Endothelial cell (in vitro differentiated cells): ENCODE measurements at places on chromosomes 6 and 20.

GRCh38 chr6:148807784-148808183 lies 61.0 kb downstream of the UST start:
- no peak overlapping the region for H3K27ac ChIP-seq
- DNase-seq = no peak
- H3K4me1 ChIP-seq = peaks cover 8% of the 10 kb centered on the region
- H3K36me3 ChIP-seq = no peaks in the 10 kb centered on the region

- peak overlapping the region; percentile 74 for H3K27ac ChIP-seq
- H3K27me3 ChIP-seq = peaks cover 7% of the 10 kb centered on the region
- peaks cover 9% of the 10 kb centered on the region for H3K36me3 ChIP-seq
- peaks cover 15% of the 10 kb centered on the region for H3K4me1 ChIP-seq
- DNase-seq = no peak
Observed at GRCh38 chr20:3177746-3178485, 4.6 kb upstream of the LZTS3 start.

GRCh38 chr6:157203312-157203744 lies 120.0 kb downstream of the TMEM242 start:
- no peak for DNase-seq
- no peak overlapping the region for H3K27ac ChIP-seq
- no peak overlapping the region for H3K4me3 ChIP-seq

DNA sequence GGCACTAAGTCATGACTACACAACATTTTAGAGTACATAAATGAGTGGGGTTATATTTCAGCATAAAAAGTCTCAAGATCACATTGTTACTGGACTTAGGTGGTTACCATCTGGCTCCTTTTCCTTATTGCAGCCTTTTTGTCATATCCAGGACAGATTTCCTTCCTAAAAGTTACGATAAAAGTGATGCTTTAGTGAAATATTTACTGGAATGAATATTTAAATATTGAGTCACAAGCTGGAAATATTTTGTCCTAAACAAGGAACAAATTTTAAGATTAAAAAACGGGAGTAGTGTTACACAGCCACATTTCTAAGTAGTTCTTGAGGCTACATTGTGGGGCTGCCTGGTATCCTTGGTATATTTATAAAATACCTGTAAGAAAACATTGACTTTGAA lies 52.2 kb downstream of the CDC40 start:
- no peaks in the 10 kb centered on the region for H3K27me3 ChIP-seq
- no peak overlapping the region for H3K27ac ChIP-seq
- H3K4me3 ChIP-seq = no peak overlapping the region

- H3K36me3 ChIP-seq = peaks cover 15% of the 10 kb centered on the region
- DNase-seq = no peak
- no peaks in the 10 kb centered on the region for H3K4me1 ChIP-seq
- H3K4me3 ChIP-seq = no peak overlapping the region
- no peak overlapping the region for H3K27ac ChIP-seq
Observed at GRCh38 chr20:24665196-24665595, 195.8 kb downstream of the SYNDIG1 start.

DNA sequence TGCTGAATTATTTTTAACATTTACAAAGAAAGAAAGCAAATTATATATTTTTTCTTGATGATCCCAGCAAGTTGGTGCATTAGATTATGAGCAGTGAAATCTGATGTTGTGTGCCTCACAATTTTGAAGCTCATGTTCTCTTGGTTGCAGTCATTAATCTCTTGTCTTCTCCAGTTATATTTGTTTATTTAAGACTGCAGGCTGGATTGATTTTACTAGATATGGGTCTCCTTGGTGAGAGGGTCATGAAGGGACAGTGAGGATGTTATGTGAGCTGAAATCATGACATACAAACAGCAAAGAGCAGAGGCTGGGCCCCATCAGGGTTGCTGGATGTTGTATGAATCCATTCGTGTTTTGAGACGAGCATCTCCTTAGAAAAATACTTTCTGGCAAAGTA lies 64.2 kb upstream of the AKIRIN2 start:
- H3K27me3 ChIP-seq = peaks cover 2% of the 10 kb centered on the region
- H3K36me3 ChIP-seq = peaks cover 4% of the 10 kb centered on the region
- no peaks in the 10 kb centered on the region for H3K4me1 ChIP-seq
- no peak for DNase-seq
- no peak overlapping the region for H3K27ac ChIP-seq

- H3K27me3 ChIP-seq = no peaks in the 10 kb centered on the region
- H3K4me1 ChIP-seq = no peaks in the 10 kb centered on the region
- DNase-seq = peak; percentile 43
- no peak overlapping the region for H3K27ac ChIP-seq
Observed at GRCh38 chr6:24064106-24064505, 61.9 kb upstream of the NRSN1 start.

DNA sequence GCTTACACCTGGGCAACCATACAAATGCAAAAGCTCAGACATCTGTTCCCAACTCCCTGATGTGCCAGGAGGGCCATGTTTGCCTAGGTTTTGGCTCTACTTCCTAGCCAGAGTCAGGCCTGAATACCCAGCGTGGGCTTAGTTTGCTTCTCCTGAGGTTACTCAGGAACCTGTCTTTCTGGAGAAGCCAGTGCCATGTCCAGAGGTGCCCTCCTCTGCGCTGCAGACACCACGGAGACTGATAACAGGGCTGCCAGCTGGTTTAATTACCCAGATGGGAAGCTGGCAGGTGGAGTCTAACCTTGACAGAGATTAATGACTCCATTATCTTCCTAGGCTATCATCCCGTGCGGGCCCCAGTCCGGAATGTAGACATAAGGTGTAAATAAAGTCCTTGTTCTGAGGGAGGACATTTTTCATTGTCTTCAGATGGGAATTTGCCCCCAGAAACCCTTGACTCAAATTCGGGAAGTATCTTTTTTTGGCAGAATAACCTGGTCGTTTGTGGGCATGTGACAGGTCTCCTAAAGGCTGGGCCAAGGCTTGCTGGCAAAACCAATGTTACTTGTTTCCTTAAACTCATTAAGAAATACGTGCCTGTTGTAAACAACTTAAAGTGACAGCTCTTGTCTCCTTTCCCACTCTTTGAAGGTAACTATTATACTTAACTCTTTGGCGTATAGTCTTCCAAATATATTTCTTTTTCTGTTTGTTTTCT lies 29.2 kb upstream of the ZNFX1 start:
- no peaks in the 10 kb centered on the region for H3K4me1 ChIP-seq
- DNase-seq = no peak
